Activated CD4-positive, alpha-beta T cell treated with anti-CD3 and anti-CD28 coated beads, Interleukin-2, amount 10 ng/mL, durations not matched to agents 7 days and 5 days (primary cell): ENCODE measurements at places on chromosomes 1 and 21.

DNA sequence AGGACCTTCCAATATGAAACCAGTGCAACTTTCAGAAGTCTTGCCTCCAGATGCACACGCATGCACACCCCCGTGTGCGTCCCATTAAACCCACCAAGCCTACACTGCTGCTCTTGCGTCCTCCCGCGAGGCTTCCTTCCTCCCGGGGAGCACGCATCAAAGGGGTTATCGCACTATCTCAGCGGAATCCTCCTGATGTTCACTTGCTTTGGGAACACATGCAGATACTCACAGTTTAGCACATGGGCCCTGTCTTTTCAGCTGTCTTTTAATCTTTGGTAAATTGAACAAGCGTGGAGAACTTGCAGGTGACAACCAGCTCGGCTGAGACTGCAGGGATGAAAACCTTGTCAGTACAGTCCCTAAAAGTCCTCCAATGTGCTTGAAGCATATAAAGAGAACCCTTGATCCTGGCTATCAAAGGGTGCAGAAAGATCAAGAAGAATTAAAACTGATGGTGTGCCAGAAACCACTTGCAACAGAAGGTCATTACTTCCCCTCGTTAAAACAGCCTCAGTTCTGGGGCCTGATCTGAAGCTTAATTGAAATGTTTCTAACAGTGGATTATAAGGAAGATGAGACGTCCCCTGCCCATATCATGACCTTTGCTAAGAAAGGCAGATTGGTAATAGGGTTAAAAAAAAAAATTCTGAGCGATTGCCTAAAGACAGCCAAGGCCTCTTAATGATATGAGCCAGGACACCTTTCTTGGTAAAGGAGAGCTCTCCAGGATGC lies 149.4 kb upstream of the LMO4 start:
- no peak for DNase-seq

- peak; percentile 75 for DNase-seq
Observed at GRCh38 chr1:10939654-10940450, 72.6 kb upstream of the TARDBP start.

DNA sequence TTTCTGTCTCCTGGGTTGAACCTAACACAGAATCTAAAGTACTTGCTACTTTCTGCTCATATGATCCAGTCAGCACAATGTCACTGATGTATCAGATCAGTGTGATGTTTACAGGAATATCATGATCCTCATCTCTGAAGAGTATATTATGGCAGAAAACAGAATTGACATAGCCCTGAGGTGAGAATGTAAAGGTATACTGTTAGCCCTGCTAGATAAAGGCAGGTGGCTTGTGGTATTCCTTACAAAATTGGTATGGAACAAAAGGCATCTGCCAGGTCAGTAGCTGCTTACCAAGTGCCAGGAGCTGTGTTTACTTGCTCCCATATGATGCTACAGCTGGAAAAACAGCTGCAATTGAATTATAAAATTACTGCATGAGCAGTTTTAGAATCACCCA lies 30.5 kb downstream of the AADACL4 start:
- DNase-seq = no peak

GRCh38 chr1:212595787-212596714 lies 12.5 kb upstream of the ATF3 start:
- DNase-seq = peak; percentile 74
